ENCODE measurements at places on chromosomes 2 and 18.

DNA sequence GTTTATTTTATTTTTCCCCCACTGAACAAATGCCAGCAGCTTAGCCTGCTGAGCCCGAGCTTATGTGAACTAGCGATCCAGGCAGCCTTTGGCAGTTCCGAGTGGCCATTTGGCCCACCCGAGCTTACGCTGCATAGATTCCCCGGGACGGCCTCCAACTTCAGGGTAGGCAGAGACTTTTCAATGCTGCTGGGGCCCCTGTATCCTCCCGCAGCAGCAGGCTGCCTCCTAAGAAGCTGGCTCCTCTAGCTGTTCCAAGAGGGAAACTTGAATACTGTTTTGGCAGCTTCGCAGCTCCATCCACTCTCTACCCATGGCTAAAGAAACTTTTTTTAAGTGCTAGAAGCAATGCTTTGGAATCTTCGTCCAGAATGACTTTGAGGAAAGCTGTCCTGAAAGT lies 295.2 kb downstream of the SS18 start:
- peak; percentile 54 for DNase-seq

DNA sequence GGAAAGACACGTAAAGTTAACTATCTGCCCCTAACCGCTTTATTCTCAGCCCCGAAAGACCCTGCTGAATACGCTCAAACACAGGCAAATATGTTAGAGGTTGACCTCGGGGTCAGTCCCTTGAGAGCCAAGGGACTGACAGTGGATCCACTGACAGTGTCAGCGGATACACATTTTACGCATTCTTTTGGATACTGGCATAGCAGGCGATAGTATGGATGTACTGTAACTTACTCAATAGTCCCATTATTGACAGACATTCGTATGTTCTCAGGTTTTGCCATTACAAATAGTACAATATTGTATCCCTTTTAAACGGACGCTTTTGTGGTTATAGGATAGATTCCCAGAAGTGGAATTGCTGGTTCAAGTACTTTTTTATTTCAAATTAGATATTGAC lies 13.4 kb downstream of the ATP6V1B1 start:
- DNase-seq, result no peak

- DNase-seq, result no peak
Observed at GRCh38 chr2:40095000-40095399, 315.9 kb upstream of the THUMPD2 start.

DNA sequence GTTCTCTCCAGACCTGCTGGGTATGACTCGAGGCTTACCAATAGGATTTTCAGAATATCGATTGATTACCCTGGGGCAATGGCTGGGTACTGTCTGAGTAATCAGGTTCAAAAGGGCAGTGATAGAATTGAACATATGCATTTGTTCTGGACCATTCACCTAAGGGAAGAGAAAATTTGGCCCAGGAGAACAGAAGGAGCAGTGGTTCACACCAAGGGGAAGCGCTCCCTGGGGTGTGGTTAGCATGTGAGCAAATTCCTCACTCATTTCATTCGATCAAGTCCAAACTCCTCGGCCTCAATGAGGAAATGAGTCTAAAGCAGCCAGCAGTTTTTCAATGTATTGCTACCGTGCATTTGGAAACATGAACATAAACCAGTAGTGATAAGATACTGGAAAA lies 55.6 kb downstream of the CYP26B1 start:
- DNase-seq, result no peak

- DNase-seq, result no peak
Observed at GRCh38 chr2:45925026-45925425, 273.6 kb downstream of the PRKCE start.

GRCh38 chr2:194550702-194551101 lies 1106.3 kb upstream of the SLC39A10 start:
- no peak for DNase-seq

- no peak for DNase-seq
Observed at GRCh38 chr2:200486529-200486928, 23.3 kb downstream of the KCTD18 start.

- DNase-seq, result no peak
Observed at GRCh38 chr2:219539926-219540678, 3.5 kb downstream of the CHPF start.

DNA sequence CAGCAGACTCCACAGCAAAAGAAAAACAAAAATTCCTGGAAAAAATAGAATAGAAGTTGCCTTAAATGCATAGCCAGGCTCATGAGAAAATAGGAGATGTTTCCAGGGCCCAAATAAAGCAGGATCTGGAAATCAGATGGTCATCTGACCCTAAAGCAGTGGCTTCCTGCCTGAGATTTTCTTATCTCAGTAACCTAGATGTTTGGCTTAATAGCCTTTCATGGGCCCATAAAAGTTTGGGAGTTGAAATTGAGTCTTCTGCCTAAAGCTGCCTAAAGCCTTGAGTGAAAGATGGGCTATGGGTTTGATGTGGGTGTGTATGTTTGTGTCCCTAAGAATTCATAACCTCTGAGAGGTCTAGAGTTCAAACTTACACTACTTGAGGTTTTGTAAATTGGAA lies 149.1 kb downstream of the ANTXR1 start:
- DNase-seq, result no peak

- DNase-seq, result no peak
Observed at GRCh38 chr18:46452820-46453219, 204.2 kb downstream of the LOXHD1 start.

DNA sequence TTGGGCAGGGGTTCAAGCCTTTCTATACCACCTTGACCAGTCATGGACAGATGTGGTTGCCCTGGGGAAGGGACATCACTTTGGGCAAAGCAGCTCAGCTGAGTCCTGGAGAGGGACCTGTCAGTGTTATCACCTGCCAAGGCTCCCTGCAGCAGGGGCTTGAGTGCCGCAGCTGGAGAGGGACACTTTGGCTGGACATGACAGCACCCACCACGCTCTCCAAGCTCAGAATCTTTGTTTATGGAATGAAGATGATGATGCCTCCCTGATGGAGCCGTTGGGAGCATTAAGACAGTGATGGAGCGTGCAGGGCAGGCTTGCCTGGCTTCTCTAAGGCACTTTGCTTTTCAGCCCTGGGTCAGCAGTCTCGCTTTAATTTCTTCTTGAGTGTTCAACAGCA lies 4.3 kb upstream of the TFCP2L1 start:
- DNase-seq, result no peak

- DNase-seq, result no peak
Observed at GRCh38 chr2:118449401-118449800, 361.1 kb downstream of the INSIG2 start.

- no peak for DNase-seq
Observed at GRCh38 chr18:5104246-5104645, 92.8 kb downstream of the AKAIN1 start.

- no peak for DNase-seq
Observed at GRCh38 chr2:112782234-112782799, 2.0 kb downstream of the IL1A start.

GRCh38 chr2:171675810-171676345 lies 11.4 kb upstream of the DYNC1I2 start:
- DNase-seq, result no peak

- no peak for DNase-seq
Observed at GRCh38 chr2:168738062-168738461, 64.4 kb upstream of the NOSTRIN start.

DNA sequence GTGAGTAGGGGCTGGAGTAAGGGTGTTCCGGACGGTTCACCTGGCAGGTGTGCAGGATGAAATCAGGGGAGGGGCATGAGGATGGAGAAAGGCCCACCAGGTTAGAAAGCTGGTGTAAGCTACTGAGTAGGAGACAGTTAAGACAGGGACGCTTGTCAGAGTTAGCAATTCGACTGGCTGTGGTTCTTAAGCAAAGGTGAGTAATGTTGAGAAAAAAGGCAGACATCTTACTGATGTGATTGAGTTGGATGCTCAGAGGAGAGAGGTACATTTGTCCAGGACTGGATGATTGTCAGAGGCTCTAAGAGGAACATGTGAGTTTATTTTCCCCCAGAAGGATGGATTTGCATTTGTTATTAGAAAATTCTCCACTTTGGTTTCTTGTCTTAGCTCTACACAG lies 90.5 kb upstream of the MGAT5 start:
- no peak for DNase-seq
